ENCODE measurements at places on chromosomes 2 and 18.

DNA sequence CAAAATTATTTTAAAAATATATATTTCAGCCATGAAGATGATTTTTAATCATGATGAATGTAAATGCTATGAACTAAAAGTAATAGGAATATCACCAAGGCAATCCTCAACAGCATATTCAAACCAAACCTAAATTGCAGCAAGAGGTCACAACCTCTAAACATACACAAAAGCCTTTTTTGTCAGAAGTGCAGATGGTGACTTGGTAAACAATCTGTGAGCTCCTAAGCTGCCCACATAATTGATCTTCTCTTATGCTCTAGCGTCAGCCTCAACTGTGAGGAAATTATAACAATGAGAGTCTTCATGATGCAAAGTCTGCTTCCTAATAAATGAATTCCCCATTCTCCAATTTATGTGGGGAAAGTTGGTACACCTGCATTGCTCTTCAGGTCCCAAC is 113.2 kb downstream of the TSN start:
- DNase-seq = no peak

DNA sequence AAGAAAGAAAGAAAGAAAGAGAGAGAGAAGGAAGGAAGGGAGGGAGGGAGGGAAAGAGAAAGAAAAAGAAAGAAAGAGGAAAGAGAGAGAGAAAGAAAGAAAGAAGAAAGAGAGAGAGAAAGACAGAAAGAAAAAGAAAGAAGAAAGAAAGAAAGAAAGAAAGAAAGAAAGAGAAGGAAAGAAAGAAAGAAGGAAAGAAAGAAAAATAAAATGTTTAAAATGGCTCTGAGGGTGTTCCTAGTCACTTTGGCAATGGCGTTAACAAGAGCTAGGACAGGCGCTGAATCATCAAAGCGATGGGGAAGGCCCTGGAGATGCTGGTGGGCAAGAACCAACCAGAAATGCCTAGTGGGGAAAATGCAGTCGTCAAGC is 77.8 kb upstream of the GPC1 start:
- no peak for DNase-seq

GRCh38 chr2:165787334-165787733 is 6.7 kb downstream of the GALNT3 start:
- no peak for DNase-seq

DNA sequence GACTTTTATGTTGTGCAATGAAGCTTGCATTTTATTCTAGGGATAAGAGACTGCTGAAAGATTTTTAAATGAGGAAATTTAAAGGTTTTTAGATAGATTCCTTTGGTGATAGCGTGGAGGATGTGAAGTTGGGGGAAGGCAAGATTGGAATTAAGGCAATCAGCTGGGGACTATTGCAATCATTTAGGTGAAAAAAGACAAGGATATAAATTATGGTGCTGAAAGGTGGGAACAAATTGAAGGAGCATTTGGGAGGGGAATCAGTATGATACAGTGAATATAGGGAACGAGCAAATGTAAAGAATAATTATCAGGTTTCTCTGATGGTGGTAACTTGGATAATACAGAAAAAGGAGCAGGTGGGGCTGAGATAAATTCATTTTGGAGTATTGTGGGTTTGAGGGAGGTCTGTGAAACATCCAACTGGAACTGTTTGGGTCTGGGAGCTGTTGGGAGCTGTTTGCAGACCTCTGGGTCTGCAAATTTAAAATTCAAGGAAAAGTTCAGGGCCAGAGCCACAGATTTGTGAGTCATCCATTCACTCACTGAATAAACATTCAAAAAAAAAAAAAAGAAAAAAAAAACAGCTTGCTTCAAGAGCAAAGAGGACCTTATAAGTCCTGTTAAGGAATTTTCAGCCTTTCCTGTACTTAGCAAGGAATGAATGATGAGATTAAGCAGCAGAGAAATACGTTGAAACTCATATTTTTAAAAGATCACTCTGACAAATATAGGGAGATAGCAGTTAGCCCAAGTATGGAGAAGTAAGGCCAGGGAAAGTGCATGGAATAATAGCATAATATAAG is 257.5 kb upstream of the FN1 start:
- no peak for DNase-seq

- no peak for DNase-seq
Observed at GRCh38 chr2:27071990-27072830, 756 bp upstream of the OST4 start.

DNA sequence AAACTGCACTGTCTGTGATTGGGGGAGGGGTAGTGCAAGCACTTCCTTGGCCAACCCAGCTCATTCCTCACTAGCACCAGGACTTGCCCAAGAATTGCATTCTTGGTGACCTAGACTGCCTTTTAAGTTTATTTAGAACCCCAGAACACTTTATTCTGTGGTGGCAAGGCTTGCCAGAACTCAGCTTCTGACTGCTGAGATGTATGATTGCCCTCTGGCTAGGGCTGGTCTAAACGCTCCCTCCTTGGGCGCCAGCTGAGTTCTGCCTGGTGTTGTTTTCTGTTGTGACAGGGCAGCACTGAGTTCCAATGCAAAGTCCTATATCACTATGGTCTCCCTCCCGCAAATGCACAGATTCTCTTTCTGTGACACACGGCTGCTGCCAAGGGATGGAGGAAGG is 247.7 kb downstream of the ZNF385B start:
- no peak for DNase-seq

- DNase-seq = no peak
Observed at GRCh38 chr2:28446531-28446930, 49.3 kb upstream of the PLB1 start.

- no peak for DNase-seq
Observed at GRCh38 chr2:50714089-50714488, 317.8 kb downstream of the NRXN1 start.

GRCh38 chr2:61463769-61464475 is 7.0 kb downstream of the USP34 start:
- DNase-seq = no peak

GRCh38 chr18:42113529-42114191 is 158.6 kb downstream of the PIK3C3 start:
- DNase-seq = no peak

DNA sequence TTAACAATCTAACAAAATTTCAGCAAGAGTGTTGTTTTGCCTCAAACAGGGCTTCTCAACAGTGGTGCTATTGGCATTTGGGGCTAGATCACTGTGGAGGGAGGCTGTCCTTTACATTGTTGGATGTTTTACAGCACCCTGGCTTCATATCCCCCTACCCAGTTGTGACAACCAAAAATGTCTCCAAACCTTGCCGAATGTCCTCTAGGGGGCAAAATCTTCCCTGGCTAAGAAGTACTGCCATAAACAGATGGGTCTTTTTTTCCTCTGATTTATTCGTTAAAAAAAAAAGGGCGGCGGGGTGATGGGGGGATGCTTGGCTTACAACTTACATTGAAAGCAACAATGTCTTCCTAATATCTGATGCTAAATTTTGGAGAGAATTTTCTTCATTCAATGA is 207.6 kb upstream of the CCDC150 start:
- no peak for DNase-seq

DNA sequence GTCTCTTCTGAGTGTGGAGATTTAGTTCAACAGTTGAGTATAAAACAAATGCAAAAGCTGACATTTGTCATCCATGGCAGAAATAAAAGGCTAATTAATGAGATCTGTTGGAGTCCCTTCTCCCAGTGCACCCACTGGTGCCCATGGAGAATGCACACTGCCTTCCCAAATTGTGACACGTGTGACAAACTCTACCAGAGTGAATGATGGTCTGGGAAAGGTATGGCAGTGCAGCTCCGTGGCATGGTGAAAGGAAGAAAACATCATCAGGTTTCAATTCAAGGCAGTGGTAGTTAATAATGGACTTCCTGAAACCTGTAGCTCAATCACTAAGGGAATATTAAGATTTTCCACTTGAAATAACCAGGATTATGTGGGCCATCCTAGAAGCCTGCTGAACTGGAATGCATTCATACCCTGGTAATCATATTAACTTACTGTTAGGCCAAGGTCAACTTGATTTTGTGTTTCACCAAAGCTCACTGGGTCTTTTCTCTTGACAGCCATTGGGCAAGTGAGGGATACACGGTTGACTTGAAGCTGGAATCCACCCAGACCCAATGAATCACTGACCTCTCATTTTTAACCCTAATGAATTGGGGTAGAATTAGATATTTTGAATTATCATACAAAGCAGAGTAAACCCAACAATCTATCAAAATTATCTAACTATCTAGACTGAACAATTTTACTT is 167.6 kb downstream of the AFF3 start:
- no peak for DNase-seq

DNA sequence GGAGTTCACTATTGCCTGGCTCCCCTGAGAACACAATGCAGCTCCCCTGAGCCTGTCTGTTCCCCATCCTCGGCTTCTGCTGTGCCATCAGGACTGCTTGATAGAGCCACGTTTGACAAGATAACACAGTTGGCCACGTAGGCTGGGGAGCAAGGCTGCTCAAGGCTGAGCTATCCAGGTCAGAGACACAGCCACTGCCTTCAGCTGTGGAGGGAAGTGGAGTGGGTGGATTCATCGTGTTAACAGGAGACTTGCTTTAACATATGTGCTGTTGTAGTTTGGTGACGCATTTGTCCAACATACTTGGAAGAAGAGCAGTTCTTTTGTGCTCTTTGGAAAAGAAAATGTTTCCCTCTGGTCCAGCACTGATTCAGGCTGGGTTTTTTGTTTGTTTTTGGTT is 68.8 kb downstream of the WDSUB1 start:
- no peak for DNase-seq

DNA sequence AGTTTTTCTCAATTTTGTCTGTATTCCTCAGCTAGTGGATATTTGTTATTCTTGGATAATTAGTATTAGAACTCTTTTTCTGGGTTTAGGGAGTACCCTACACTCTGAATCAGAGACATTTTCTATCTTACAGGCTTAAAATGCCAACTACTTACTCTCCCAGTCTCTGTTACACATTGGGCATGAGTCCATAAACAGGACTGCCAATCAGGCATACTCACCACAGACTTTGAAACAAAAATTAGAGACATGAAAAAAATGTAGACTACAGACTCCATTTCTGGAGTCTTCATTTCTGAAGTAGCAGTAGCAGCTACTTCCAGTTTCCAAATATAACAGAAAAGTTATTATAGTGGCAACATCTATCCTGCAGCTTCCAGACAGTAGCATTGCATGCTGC is 279.7 kb downstream of the MBD5 start:
- DNase-seq = no peak

GRCh38 chr2:219997341-219997851 is 370.0 kb downstream of the SLC4A3 start:
- DNase-seq = no peak

- no peak for DNase-seq
Observed at GRCh38 chr2:47029737-47030524, 114.3 kb upstream of the MCFD2 start.

- peak; percentile 80 for DNase-seq
Observed at GRCh38 chr2:11750422-11750821, 4.0 kb downstream of the LPIN1 start.

DNA sequence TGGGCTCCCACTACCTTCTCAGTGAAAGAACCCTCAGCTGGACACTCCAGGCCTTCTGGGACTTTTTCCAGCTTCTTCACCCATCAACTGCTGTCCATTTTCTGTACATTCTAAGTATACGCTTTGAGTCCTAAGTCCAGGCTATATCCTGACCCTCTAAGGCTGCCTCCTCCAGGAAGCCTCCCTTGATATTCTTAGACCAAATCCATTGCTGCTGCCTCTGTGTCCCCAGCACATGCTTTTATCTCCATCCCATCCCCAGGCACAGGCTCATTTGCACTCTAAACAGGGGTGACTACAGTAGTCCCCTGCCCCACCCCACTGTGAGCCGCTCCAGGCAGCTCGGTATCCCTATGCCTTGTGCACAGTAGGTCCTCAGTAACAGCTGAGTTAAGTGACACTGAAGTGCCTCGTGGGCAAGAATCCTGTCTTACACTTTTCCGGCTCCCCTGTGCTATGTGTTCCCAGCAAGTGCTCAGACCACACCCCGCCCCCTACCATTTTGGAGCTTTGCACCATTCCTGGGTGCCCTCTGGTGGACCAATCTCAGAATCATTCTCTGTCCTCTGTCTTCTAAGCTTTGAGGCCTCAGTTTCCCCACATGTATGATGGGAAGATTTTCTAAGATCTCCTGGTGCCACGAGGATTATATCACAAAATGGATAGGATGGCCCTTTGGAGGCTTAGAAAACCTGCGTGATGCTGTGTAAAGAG is 34.9 kb downstream of the EMX1 start:
- no peak for DNase-seq

DNA sequence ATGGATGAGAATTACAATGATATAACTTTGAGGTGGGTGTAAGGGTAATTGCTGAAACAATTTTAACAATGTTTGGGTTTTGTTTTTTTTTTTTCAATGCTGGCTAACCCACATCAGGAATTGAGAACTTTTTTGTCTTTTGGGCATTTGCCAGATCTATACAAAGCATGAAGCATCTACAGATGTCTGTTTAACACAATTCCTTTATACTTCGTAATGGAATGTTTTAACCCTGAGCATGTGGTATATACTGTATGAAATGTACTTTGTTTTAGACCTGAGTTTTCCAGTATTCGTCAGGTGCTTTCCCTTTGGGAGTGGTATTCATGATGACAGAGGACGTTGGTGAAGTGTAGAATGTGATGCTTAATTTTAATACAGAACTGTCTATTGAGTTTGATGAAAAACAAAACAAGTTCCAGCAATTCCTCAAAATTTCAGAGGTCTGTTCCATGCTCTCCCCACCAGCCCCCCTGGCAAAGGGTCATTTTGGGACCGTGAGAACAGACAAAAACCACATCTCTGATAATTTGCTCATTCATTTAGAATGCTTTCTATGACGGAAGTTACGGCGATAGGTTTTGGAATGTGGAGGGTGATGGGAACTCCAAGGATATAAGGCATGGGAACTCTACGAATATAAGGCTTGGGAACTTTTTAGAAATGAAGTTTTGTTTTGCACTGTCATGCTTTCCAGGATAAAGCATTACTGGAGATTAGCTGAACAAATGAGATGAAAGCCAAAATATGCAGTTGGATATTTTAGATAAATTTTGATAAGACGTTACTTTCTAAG is 14.1 kb downstream of the LIMS1 start:
- DNase-seq = no peak

DNA sequence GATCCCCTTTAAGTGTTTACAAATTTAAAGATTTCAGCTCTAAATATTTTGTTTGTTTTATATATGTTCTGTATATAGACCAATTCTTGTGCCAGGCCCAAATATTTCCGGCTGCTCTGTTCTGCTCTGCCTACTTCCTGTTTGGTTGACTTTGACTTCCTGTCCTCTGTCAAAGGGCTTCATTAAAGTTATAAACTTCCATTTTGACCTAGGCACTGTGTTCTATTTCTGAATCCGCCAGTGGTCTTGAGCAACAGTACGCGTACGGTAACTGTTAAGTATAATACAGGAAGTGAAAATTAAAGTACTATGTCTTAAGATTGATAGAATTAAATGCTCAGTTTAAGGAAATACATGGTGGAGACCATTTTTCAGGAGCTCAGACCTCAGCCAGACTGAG is 13.5 kb upstream of the REL start:
- peak; percentile 17 for DNase-seq

GRCh38 chr2:64210816-64211215 is 66.6 kb upstream of the PELI1 start:
- no peak for DNase-seq

GRCh38 chr2:14815201-14815600 is 182.7 kb downstream of the LRATD1 start:
- DNase-seq = no peak

GRCh38 chr18:47929681-47930198 is 719 bp downstream of the SMAD2 start:
- DNase-seq = peak; percentile 2

Data from naive thymus-derived CD8-positive, alpha-beta T cell (primary cell).